ENCODE measurements at places on chromosomes 1 and 21. TPM values are rescaled to one million over a fixed set of nuclear protein-coding genes. Genes with fewer than 3 reads are reported as not detected.

RAB7B gene
- 0.13 TPM for total RNA-seq

DEPDC1 gene
- 45.5 TPM for total RNA-seq

TMEM52 gene
- total RNA-seq = 1.7 TPM

WDR3 gene
- 27.3 TPM for total RNA-seq

HCRTR1 gene
- total RNA-seq = 0.57 TPM

CELA2A gene
- total RNA-seq = not detected

CLCA4 gene
- total RNA-seq = not detected

TATDN3 gene
- 12.2 TPM for total RNA-seq

SELP gene
- 2.8 TPM for total RNA-seq

SMCP gene
- total RNA-seq = not detected

TMPRSS3 gene
- total RNA-seq = not detected

UBAP2L gene
- 147 TPM for total RNA-seq

MSH4 gene
- total RNA-seq = 0.27 TPM

MAN1C1 gene
- total RNA-seq = 1.1 TPM

C1orf141 gene
- not detected for total RNA-seq

TNFRSF1B gene
- 28.1 TPM for total RNA-seq

OR2M3 gene
- not detected for total RNA-seq

CACNA1S gene
- not detected for total RNA-seq

MARK1 gene
- total RNA-seq = 2.8 TPM

FCGR3B gene
- total RNA-seq = not detected

LY9 gene
- total RNA-seq = not detected

CYB5RL gene
- 8.0 TPM for total RNA-seq

C1orf167 gene
- 0.29 TPM for total RNA-seq

KPRP gene
- total RNA-seq = not detected

SYNJ1 gene
- 15.6 TPM for total RNA-seq

C1orf146 gene
- total RNA-seq = not detected

CASZ1 gene
- 3.7 TPM for total RNA-seq

PDE9A gene
- total RNA-seq = not detected

GPR3 gene
- total RNA-seq = 2.1 TPM

OR10J1 gene
- not detected for total RNA-seq

MYOG gene
- total RNA-seq = not detected

AADACL4 gene
- total RNA-seq = not detected

LRRC8D gene
- total RNA-seq = 41.9 TPM

LCE2A gene
- total RNA-seq = not detected

C1orf116 gene
- not detected for total RNA-seq

KCTD3 gene
- total RNA-seq = 55.4 TPM

USP33 gene
- total RNA-seq = 91.0 TPM

RUNX3 gene
- not detected for total RNA-seq

KHDC4 gene
- total RNA-seq = 55.1 TPM

POLR3C gene
- 57.8 TPM for total RNA-seq

KCNT2 gene
- total RNA-seq = 0.57 TPM

GJA8 gene
- not detected for total RNA-seq

FLG2 gene
- not detected for total RNA-seq

NFASC gene
- 0.14 TPM for total RNA-seq

KCNH1 gene
- total RNA-seq = under 0.01 TPM

TSTD1 gene
- 7.4 TPM for total RNA-seq

HCN3 gene
- 0.40 TPM for total RNA-seq

CR1 gene
- total RNA-seq = not detected

NEGR1 gene
- 12.2 TPM for total RNA-seq

CELA3B gene
- 0.40 TPM for total RNA-seq

WDR64 gene
- total RNA-seq = not detected

GBP7 gene
- not detected for total RNA-seq

PTCH2 gene
- 0.13 TPM for total RNA-seq

CRTC2 gene
- total RNA-seq = 8.0 TPM

ABCA4 gene
- total RNA-seq = 2.3 TPM

GJA4 gene
- 35.9 TPM for total RNA-seq

Measured in thoracic aorta endothelial cell (primary cell).